ENCODE measurements at places on chromosomes 3 and 15.

DNA sequence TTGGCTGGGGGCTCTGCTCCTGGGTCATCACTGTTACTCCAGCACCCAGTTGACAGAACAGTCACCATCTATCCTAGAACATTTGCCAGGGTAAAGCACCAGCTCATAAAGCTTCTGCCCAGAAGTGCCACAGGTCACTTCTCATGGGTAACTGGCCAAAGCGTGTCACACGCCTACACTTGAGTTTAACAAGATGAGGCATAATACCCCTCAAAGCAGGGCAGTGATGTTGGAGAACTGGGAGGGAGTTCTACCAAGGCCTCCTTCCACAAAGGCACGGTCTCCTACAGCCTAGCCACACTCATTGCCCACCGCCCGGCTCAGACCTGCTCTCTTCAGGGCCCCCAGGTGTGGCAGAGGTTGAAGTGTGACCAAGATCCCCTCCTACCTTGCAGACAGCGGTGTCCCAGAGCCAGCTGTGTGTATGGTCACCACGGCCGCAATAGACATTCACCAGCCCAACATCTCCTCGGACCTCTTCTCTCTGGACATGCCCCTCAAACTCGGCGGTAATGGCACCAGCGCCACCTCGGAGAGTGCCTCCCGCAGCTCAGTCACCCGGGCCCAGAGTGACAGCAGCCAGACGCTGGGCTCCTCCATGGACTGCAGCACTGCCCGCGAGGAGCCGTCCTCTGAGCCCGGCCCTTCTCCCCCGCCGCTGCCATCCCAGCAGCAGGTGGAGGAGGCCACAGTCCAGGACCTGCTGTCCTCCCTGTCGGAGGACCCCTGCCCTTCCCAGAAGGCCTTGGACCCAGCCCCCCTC, 107.7 kb downstream of the ETFA start:
- no peak for DNase-seq

- no peak for DNase-seq
Observed at GRCh38 chr3:15305359-15305844, 27.0 kb downstream of the SH3BP5 start.

- peak; percentile 55 for DNase-seq
Observed at GRCh38 chr3:120622870-120623726, 27.0 kb downstream of the NDUFB4 start.

DNA sequence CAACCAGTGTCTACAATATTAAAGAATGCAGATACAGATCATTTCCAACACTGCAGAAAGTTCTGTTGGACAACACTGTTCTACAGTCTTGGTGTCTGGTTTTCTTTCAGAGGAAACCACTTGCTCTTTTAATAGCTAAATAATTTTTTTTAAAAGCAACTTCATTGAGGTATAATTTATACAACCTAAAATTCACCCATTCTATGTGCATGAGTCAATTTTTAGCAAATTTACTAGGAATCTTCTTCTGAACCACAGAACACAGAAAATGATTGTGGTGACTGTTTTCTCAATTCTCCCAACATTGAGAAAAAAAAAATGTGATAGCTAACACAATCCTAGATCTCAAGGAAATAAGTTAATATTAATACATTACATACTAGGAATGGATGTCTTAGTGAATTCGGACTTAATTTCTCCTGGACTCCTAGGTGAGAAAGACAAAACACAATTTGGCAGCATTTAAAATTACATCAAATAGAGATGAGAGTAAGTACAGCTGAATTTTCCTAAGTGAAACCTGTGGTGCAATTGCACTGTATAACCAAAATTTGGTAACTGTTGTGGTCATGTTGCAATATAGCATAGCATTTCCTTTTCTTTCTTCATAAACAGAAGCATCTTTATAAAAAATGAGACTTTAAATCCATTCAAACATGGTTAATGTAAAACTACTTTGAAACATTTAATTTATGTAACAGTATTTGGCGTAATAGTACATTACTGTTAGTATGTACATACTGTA, 15.3 kb upstream of the PLCL2 start:
- no peak for DNase-seq

DNA sequence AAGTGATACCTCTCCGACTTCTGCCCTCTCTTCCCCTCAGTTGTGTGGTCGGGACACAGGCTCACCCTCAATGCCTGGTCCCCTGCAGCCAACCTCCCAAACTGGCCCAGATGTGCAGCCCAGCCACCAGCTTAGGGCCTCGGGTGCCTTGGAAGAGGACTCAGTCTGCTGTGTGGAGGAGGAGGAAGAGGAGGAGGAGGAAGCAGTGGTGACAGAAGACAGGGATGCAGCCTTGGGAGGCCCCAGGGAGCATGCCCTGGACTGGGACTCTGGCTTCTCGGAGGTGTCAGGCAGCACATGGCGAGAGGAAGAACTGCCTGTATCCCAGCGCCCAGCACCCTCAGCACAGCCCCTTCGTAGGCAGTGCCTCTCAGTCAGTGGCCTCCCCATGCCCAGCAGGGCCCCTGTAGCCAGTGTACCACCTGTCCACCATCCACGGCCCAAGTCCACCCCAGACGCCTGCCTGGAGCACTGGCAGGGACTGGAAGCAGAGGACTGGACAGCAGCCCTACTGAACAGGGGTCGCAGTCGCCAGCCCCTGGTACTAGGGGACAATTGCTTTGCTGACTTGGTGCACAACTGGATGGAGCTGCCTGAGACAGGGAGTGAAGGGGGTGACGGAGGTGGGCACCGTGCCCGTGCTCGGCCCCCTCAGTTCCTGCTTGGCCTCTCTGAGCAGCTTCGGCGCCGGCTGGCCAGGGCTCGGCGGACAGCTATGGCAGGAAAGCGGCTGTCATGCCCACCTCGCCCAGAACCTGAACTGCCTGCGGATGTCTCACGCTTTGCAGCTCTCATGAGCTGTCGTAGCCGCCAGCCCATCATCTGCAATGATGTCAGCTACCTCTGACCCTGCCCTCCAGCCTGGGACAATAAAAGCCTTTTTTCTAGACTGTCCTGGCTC, 1.3 kb downstream of the INKA1 start:
- DNase-seq: peak; percentile 33

- no peak for DNase-seq
Observed at GRCh38 chr15:33926260-33926659, 42.0 kb upstream of the CHRM5 start.

GRCh38 chr3:62955126-62955525, 79.9 kb upstream of the CADPS start:
- no peak for DNase-seq

- no peak for DNase-seq
Observed at GRCh38 chr3:53643757-53644156, 149.3 kb downstream of the CACNA1D start.

GRCh38 chr15:91956026-91956723, 102.7 kb downstream of the SLCO3A1 start:
- DNase-seq: no peak

DNA sequence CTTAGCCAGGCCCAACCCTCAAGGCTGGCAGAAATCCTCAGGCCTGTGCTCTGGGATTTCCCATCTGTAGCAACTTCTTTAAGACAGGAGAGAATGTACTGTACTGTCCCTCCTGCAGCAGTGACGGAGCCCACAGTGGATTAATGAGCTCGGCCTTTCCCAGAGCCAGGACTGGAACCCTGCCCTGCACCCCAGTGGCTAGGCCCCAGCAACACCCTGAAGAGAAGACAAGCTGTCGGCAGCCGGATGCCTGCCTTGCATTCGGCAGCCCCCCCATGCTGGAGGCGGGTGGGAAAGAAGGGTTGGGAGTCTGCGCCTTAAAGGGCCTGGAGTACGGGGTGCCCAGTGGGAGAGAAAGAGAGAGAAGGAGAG, 32.0 kb downstream of the KLHL25 start:
- no peak for DNase-seq

- no peak for DNase-seq
Observed at GRCh38 chr3:184561913-184562877, 610 bp downstream of the EPHB3 start.

DNA sequence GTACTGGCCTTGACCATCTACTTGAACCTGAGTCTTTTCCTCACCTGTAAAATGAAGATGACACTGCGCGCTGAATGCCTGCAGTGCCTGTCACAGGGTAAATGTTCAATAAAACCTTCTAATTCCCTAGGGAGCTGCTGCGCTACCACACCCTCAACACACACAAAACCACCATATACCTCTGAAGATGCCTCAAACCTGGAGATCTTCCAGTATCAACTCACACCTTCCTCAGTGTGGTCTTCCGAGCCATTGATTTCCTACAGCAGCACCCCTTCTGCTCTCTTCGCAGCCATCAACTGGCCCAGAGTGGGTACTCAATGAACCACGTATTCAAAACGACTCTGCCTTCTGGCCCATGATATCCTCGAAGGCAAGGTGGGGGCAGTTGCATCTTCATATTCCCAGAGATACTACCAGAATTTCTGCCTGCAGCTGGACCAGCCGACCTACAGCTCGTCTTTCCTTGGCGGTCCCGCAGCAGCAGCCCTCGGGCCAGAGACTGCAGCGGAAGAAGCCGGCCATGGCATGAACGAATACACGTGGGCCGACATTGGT, 695 bp downstream of the RPL32 start:
- DNase-seq: no peak

GRCh38 chr3:9727041-9727595, 4.4 kb upstream of the BRPF1 start:
- DNase-seq: peak; percentile 67

- DNase-seq: no peak
Observed at GRCh38 chr3:25916321-25916720, 126.4 kb downstream of the OXSM start.

DNA sequence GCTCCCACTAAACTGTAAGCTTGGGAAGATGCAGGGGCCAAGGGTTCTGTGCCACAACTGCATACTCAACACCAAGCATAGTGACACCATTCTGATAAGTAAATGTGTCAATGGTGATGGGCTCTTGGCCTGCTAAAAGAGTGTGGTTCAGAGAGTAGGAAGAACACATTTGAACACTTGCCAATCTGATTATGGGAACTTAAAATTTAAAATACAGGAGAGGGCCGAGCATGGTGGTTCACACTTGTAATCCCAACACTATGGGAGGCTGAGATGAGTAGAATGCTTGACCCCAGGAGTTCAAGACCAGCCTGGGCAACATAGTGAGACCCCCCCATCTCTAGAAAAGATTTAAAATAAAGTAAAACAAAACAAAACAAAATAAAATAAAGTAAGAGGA, 34.1 kb downstream of the PTPN9 start:
- DNase-seq: no peak

DNA sequence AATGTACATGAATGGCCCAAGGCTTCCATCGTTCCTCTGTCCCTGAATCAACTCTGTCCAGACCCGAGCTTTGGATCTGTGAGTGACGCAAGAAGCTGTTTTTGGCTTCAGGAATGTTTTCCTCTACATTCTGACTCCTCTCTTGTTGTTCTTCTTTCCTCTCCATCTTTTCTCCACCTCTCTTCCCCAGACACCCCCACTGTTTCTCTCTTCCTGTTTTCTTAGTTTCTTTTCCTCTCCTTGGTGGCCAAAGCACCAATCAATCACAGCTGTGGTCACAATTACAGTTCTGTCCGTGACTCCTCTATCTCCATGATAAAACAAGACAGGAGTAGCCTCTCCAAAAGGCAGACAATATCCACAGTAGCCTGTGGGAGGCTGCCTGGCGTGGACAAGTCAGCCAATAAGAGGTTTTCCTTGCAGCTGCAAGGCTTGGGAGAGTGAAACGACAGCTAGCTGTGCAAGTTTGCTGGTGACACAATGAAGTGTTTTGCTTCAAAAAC, 4.9 kb upstream of the TMEM212 start:
- peak; percentile 40 for DNase-seq

- no peak for DNase-seq
Observed at GRCh38 chr3:73762855-73763254, 138.1 kb upstream of the PDZRN3 start.

DNA sequence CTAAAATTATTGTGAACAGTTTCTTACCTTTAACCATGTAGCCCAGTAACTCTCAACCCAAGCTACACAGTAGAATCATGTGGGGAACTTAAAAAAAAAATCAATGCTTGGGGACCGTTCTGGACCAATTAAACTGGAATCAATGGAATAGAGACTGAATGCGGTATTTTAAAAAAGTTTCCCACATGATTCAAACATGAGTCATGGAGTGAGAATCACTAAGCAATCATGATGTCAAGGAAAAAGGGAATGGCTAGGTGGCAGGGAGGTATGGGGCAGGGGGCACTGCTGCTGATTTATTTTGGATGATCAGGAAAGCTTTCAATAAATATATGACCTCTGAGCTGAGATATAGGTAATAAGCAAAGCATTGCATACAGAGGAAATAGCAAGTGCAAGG, 250.5 kb upstream of the RORA start:
- no peak for DNase-seq

GRCh38 chr15:29681166-29681845, 141.0 kb downstream of the TJP1 start:
- no peak for DNase-seq

DNA sequence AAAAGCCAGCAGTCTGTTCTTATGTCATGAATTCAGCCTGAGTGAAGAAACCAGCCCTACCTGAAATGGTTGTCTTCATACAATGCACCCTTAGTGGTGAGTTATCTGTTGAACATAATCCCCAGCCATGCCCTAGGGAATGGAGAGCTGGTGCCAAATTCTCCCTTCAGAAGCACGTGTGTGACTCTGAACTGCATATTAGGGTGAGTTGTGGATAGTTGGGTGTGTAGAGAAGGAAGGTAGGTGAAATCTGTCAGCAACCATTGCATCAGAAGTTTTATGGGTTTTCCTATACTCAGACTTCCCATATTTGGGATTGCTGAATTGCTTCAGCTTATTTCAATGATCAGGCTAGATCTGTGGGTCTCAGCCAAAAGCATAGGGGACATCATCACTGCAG, 46.5 kb upstream of the TP63 start:
- no peak for DNase-seq

DNA sequence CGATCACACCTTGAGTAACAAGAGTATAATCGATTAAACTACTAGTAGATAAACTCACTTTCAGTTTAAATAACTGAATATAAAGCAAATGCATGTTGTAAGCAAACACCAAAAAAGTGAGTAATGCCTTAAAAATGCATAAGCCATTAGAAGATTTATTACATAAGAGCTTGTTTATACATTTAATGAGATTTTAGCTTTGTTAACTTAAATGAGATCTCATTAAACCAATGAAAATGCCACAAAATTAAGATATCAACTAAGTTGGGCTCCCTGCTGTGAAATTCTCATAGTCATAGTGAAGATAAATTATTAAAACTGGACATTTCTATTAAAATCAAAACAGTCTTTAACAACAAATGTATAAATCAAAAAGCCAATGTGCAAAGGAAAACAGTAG, 701.2 kb downstream of the NLGN1 start:
- DNase-seq: no peak
